Occipital lobe (tissue), 3 donors: ENCODE measurements at places on chromosomes 1 and 21. TPM values are rescaled to one million over a fixed set of nuclear protein-coding genes. Genes with fewer than 3 reads are reported as not detected.

RORC gene
- 0.16 TPM for total RNA-seq

KRTAP12-2 gene
- not detected for total RNA-seq

SERTAD4 gene
- 3.6 TPM for total RNA-seq

GNAT2 gene
- total RNA-seq: not detected

KCNJ9 gene
- total RNA-seq: 14.7 TPM

ESPN gene
- total RNA-seq: not detected

PAPPA2 gene
- total RNA-seq: 13.1 TPM

ABL2 gene
- total RNA-seq: 36.5 TPM

S100A1 gene
- total RNA-seq: 0.47 TPM

OR10X1 gene
- total RNA-seq: not detected

ST6GALNAC5 gene
- 35.9 TPM for total RNA-seq

IFNGR2 gene
- 57.1 TPM for total RNA-seq

LRRC71 gene
- total RNA-seq: 0.16 TPM

CELF3 gene
- 31.4 TPM for total RNA-seq

ASPM gene
- total RNA-seq: 8.9 TPM

BRINP3 gene
- 28.9 TPM for total RNA-seq

ZNF644 gene
- total RNA-seq: 288 TPM

NBPF20 gene
- total RNA-seq: 4.8 TPM

CLIC6 gene
- total RNA-seq: 0.31 TPM

TTC39A gene
- total RNA-seq: 0.78 TPM

IGSF9 gene
- total RNA-seq: 5.9 TPM

SLC25A24 gene
- total RNA-seq: 49.9 TPM

TAL1 gene
- total RNA-seq: 1.6 TPM

FCRL6 gene
- total RNA-seq: not detected
